ENCODE measurements at places on chromosomes 2 and 18.

DNA sequence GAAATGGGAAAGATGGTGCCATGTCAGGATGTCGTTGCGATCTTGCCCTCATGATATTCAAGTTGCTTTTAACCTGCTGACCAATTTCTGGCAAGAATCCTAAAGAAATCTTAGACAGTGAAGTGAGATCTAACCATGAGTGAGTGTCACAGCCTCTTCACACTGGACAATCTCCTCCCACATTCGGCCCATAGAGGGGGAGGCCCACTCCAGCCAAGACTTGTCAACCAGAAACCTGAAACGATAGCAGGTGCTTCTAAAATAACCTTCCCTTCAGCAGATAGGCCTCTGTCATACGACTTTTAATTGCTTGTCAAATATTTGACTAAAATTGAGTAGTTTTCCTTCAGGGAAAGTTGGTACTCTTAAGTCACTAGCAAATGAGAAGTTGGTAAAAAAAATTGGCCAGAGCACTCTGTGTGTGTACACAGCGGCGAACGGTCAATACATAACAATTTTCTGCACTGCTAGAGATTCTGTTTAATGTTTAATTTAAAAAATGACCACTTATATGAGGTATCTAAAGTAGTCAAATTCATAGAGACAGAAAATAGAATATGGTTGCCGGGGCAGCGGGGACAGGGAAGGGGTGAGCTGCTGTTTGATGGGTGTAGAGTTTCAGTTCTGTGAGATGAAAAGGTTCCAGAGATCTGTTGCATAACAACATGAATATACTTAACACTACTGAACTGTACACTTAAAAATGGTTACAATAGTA, 110.2 kb downstream of the VAPA start:
- no peaks in the 10 kb centered on the region for H3K4me1 ChIP-seq
- H3K27ac ChIP-seq = no peak overlapping the region
- DNase-seq = no peak

DNA sequence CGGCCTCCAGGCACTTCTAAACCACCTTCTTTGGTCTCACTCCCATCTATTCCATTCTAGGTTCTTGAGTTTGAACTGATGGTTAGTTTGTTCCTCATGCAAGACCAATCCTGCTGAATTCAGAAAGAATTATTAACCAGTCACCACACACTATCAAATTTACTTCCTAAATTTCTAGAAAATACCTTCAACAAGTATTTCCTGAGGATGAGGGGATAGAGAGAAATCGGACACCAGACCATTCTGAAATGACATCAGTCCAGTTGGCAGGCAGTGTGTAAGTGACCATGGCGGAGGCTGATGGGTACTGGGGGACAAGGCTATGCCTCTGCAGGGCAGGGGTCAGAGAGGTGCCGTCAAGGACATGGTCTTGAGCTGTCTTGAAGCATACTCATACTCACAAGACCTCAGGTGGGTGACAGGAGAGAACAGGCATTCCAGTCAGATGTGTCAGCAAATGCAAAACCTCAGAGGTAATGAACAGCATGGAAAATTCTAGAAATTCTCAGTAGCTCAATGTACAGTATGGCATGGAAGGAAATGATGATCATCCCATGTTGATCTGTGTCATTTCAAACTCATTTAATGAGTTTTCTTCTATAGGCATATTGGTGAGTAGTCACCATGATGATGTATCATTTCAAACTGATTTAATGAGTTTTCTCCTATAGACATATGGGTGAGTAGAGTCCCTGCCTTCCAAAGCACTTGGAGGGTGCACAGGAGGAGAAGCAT, 119.6 kb downstream of the DDX1 start:
- no peak for DNase-seq
- H3K27me3 ChIP-seq = no peaks in the 10 kb centered on the region
- no peaks in the 10 kb centered on the region for H3K4me1 ChIP-seq

- no peaks in the 10 kb centered on the region for H3K36me3 ChIP-seq
- H3K27me3 ChIP-seq = no peaks in the 10 kb centered on the region
- no peak overlapping the region for H3K4me3 ChIP-seq
Observed at GRCh38 chr18:69128566-69128965, 272.1 kb upstream of the DOK6 start.

DNA sequence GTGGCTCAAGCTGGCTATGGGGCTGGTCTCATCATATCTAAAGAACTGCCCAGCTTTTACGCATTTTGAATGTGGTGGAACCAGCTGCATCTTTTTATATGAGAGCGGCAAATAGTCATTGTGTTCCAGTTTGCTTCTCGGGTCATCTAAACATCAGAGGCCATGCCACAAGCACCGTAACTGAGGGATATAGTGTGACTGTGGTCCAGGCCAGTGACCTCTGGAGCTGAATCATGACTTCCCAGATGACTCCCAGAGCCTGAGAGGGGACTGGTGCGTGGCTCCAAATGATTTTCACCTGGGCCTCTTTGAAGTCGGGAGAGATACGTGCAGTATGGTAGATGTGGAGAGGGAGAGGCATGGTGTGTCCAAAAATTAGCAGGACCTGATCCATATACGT, 271.0 kb downstream of the NEDD4L start:
- peaks cover 9% of the 10 kb centered on the region for H3K27me3 ChIP-seq
- no peaks in the 10 kb centered on the region for H3K36me3 ChIP-seq

DNA sequence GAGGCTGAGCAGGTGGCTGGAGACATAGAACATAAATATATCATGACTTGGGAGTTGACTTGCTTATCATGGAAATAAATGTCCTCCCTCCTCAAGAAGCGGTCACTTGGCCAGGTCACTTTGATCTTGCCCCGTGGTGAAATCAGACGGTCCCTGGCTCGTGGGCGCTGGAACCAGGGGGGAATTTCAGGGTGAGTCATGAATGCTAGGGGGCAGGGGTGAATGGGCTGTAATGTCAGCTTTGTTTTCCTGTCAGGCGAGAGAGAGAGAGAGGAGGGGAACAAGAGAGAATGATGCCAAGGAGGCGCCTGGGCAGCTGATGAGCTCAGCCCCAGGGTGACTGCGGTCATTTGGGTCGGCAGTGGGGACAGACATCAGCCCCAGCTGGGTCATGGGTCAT, 47.7 kb downstream of the RRM2 start:
- H3K27me3 ChIP-seq = no peaks in the 10 kb centered on the region
- H3K4me1 ChIP-seq = no peaks in the 10 kb centered on the region
- DNase-seq = no peak
- H3K36me3 ChIP-seq = peaks cover 34% of the 10 kb centered on the region

- H3K36me3 ChIP-seq = no peaks in the 10 kb centered on the region
- no peaks in the 10 kb centered on the region for H3K4me1 ChIP-seq
- H3K4me3 ChIP-seq = no peak overlapping the region
Observed at GRCh38 chr18:45249246-45249661, 366.0 kb upstream of the SLC14A2 start.

DNA sequence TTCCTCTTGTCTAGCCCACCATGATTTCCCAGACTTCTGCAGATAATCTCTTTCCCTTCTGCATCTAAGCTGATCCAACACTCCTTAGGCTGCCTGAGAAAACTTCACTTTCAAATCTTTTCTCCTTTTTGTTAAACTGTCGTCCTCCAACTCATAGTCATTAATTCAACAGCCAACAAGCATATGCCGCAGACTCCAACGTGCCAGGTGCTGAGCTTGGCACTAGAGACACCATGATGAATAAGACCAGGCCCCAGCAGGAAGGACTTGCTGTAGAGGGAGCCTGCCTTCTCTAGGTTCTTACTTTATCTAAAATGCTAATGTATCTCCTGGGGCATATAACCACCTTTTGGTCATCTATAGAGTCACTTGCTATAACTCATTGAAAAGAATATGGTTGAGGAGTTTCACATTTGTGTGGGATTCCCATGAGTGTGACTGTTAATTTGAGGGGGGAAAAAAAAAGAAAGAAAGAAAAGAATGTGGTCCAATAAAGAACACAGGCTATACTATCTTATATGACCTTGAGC, 51.0 kb downstream of the ANKRD44 start:
- peak overlapping the region; percentile 90 for H3K27ac ChIP-seq
- H3K4me3 ChIP-seq = no peak overlapping the region
- peaks cover 80% of the 10 kb centered on the region for H3K4me1 ChIP-seq
- no peak for DNase-seq

GRCh38 chr2:187233811-187234210, 214.2 kb downstream of the CALCRL start:
- H3K4me1 ChIP-seq = no peaks in the 10 kb centered on the region
- H3K4me3 ChIP-seq = no peak overlapping the region
- H3K36me3 ChIP-seq = no peaks in the 10 kb centered on the region
- H3K27ac ChIP-seq = no peak overlapping the region

All from activated T-helper 2 cell treated with anti-CD3 and anti-CD28 coated beads, Interferon-gamma antibody, Interleukin-2, Interleukin-4, amounts not matched to agents 10 μg/mL and 5 μg/mL and 100 μg/mL, durations not matched to agents 14 hours and 24 hours and 36 hours (primary cell).